ENCODE measurements at places on chromosomes 3 and 15.

- DNase-seq: no peak
Observed at GRCh38 chr3:99332718-99333117, 305.7 kb upstream of the COL8A1 start.

DNA sequence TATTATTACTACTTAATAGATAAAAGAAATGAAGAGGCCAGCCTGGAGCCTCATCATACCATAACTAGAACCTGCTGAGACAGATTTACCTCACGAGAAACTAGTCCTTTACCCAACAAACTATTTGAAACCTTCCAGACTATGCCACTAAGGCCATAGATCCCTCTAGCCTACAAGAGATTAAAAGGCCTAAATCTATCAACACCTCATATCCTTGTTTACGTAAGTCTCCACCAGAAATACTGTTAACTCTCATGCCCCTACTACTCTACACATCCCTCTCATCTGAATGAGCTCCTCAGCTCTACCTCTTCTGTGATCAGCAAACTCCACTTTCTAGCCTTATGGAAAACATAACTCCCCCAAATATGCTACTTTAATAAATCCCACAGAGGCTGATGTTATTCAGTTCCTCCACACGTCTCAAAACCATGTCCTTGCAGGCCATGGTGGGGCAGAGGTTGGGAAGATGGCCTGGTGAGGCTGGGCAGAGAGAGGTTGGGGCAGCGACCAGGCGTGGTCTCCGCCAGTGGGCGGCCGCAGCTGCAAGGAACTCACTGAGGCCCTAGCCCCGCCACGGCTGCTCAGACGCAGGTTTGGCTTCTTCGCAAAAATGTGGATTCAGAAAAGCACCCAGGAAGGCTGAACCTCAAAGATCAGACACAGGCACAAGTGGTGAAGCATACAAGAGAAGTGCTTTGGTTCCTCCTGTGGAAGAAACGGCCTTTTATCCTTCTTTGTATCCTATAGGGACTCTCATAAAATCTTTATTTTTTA, 65.8 kb downstream of the GSK3B start:
- DNase-seq: no peak

GRCh38 chr3:38805765-38806386, 10.1 kb downstream of the SCN10A start:
- DNase-seq: no peak

- DNase-seq: no peak
Observed at GRCh38 chr3:174159604-174160003, 699.5 kb upstream of the NAALADL2 start.

GRCh38 chr3:23116081-23116837, 86.9 kb upstream of the UBE2E2 start:
- no peak for DNase-seq

- no peak for DNase-seq
Observed at GRCh38 chr3:57696801-57697321, 4.0 kb upstream of the DENND6A start.

GRCh38 chr3:146115619-146116018, 45.4 kb downstream of the PLOD2 start:
- no peak for DNase-seq

DNA sequence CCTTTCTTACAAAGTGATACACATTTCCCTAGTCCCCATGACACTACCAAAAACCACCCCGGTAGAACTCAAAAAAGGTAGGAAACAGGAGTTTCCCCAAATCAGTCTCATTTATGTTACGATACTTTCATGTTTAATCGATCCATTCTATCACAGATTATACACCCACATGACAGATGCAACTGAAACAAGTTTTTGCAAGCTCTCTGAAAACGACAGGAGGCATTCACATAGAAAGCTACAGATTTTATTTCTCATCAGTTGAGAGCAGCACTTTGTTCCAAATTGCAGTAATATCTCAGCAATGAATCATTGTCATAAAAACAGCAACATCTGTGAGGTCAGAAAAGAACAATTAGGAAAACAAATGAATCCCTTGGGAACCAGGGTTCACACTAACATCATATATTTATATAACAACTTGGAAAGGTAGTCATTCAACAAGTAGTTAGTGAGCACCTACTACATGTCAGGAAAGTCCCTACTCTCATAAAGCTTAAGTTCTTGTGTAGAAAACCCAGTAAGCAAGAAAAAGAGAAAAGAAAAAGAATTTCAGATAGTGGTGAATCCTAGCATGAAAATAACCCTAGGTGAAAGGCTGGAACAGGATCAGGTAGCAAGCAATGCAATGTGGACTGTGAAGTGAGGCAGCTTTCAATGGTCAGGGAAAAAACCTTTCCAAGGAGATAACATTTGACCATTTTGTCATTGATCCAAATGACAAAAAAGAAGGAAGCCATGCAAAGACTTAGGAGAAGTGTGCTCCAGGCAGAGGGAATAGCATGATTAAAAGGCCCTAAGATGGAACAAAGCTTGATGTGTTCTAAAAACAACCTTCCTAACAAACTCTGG, 8.3 kb downstream of the PLD1 start:
- no peak for DNase-seq

GRCh38 chr15:90697175-90697574, 20.0 kb upstream of the BLM start:
- DNase-seq: no peak

DNA sequence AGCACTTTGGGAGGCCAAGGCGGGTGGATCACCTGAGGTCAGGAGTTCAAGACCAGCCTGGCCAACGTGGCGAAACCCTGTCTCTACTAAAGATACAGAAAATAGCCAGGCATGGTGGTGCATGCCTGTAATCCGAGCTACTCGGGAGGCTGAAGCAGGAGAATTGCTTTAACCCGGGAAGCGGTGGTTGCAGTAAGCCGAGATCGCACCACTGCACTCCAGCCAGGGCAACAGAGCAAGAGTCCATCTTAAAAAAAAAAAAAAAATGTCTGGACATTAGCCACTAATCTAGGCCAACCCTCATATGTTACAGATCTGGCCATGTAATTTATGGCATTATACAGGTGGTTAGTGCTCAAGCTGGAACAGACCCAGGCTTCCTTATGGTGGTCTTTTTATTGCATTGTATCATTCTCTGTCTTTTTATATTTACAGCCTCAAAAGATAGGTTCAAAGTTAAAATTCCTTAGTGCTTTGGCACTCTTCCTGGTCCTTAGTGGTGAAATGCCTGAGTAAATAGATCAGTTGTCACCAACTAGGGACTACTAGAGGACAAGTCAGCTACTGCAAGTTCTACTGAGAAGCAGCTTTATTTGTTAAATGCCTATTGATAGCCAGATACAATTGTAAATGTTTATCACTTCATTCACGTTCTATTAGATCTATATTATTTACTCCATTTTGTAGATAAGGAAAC, 16.0 kb downstream of the STARD9 start:
- DNase-seq: no peak

GRCh38 chr3:143737065-143737464, 111.2 kb downstream of the SLC9A9 start:
- no peak for DNase-seq

DNA sequence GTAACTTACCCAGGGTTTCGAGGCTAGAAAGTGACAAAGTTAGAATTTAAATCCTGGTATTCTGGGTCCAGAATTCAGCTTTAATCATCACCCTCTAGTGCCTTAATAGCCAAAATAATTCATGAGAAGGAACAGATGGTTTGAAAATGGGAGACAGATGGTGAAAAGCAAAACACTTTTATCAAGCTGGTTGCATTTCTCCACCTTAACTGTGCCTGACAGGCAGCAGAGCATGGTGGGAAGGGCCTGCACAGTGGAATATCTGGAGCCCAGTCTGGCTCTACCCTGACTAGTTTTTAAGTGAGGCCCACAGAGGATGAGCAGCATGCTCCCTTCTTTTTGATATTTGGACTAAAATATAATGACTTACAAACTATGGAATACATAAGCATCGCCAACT, 35.6 kb upstream of the RASGRP1 start:
- DNase-seq: no peak

DNA sequence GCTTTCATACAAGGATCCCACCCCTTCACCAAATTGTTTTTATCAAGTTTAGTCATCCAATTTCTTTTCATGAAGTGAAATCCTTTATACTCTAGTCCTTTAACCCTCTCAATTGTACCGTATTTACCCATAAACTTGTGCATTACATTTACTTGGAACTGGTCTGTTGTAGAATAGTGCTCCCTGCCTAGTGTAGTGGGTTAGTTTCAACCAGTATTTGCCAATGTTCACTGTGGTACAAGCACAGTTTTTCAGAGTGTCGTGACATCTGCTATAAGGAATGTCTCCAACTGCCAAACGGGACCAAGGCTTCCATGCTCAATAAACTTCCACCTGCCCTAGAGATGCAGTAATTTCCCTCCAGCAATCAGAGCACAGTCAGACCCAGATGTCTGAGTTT, 211.9 kb downstream of the KCNAB1 start:
- no peak for DNase-seq

DNA sequence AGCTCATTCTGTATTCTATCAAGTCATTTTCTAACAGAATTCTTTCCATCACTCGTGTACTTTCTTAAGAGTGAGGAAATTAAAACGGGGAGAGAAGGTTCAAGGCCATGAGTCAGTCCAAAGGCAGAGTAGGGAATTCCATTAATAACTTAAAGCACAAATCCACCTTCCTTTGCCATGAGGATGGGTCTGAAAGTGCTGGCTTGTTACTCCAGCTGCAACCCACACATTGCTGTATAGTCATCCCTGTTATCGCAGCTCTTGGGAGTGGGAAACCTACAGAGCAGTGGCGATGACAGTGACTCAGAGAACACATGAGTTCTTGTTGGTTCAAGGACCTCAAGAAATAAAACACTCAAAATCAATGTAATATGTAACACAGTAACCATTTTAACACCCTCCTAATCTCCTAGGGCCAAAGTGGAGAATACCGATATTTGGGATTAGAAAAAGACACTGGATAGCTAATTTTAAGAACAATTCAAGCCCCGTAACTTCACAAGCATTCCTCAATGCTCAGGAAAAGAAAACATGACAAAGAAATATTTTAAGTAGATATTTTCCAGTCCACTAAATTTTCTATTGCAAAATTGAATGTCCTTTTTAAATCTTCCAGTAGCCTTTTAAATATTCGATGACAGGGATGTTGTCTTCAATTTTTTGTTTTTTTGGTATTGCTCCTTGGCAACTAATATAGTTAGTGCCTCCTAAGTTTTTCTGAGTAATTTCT, 179.9 kb upstream of the THBS1 start:
- DNase-seq: no peak

All from stimulated activated CD8-positive, alpha-beta memory T cell treated with anti-CD3 and anti-CD28 coated beads, Interleukin-4, amount 100 ng/mL, for 24 hours (primary cell).